Kidney epithelial cell (primary cell): ENCODE measurements at places on chromosomes 4 and X. TPM values are rescaled to one million over a fixed set of nuclear protein-coding genes. Genes with fewer than 3 reads are reported as not detected.
A peak's percentile ranks its signal among the peaks of the same experiment; 100 is the strongest.

KIF4A gene
- 3.4 and 4.8 TPM in 2 replicates for total RNA-seq

DNA sequence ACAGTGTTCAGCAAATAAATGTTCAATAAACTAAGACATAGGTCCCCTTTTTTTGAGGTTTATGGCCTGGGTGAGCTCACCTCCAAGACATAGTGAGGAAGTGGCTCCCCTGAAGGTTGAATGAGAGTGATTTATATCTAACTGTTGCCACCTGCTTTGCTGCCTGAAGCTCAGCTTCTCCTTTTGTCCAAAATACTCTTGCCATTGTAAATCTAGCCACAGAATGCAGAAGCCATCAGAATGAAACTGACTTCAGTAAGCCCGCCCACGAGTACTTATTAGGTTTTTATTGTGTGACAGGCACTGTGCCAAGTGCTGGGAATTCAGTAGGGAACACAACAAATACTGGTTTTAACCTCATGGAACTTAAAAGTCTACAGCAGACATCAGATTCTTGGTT is 18.0 kb downstream of the SPINK2 start:
- DNase-seq: no peak

DNA sequence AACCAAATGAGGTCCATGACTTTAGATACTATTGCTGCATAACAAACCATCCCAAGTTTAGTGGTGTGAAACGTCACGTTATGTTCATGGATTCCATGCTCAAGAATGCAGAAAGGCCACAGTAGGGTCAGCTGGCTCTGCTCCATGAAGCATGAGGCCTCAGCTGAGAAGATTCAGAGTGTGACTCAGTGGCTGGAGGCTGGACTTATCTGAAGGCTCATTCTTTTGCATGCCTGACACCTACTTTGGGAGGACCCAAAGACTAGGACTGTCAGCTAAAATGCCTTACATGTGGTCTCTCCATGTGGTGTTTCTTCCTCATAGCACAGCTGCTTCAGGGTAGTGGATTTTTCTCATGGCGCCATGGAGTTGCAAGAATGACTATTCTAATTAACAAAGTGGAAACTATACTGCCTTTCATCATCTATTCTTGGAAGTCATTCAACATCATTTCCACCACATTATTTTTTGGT is 11.5 kb upstream of the CCDC149 start:
- DNase-seq: peak; percentile 96

DNA sequence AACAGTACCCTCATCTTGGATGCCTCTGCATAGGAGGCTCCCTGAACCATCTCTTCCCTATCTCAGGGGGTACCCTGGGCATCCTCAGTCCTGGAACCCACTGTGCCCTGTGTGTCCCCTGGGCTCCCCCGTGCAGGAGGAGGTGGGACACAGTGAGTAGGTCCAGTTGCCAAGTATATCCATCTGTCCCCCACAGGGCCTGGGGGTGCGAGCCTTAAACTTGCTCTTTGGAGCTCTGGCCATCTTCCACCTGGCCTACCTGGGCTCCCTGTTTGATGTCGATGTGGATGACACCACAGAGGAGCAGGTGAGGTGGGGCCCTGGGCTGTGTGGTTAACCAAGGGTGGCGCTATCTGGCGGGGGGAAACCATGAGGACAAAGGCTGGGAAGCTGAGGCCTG is 4.6 kb upstream of the EBP start:
- DNase-seq: no peak

DNA sequence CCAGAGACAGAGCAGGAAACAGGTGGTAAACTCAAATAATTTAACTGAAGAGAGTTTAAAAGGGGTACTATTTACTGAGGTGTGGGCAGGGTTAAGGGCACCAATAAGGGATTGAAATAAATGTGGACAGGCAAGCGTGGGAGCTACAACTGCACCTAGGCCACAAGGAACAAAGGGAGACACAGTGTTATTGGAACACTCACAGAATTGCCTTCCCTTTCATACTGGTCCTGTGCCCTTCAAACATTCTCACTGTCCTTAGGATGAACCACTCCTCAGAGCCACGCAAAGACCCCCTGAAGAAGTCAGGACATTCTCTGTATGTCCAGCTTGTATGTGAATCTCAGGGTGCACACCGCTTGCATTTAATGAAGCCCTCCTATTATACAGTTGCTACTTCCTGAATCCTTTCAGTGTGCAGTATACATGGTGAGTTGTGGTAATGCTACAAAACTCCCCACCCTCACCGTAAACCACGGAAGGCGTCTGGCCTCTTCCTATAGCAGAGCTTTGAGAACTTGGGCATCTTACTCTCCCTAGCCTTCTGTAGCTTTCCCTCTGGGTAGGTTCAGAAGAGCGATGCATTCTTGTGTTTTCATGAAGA is 9.6 kb upstream of the MRPL1 start:
- DNase-seq: no peak
